ENCODE measurements at places on chromosomes 5 and 9.

- no peak for DNase-seq
Measured at GRCh38 chr5:64077589-64077988, 88.1 kb upstream of the RNF180 start.

DNA sequence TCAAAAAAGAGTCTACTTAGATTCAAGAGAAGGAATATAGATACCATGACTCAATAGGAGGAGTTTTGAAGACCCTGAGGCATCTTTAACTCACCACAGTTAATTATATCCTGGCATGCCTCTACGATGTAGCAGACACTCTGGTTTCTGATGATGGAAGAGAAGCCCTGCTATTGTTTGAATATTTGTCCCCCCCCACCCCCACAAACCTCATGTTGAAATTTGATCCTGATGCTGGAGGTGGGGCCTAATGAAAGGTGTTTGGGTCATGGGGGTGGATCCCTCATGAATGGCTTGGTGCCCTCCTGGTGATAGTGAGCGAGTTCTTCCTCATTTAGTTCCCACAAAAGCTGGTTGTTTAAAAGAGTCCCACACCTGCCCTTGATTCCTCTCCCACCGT lies 147.9 kb upstream of the TBCA start:
- DNase-seq = no peak

DNA sequence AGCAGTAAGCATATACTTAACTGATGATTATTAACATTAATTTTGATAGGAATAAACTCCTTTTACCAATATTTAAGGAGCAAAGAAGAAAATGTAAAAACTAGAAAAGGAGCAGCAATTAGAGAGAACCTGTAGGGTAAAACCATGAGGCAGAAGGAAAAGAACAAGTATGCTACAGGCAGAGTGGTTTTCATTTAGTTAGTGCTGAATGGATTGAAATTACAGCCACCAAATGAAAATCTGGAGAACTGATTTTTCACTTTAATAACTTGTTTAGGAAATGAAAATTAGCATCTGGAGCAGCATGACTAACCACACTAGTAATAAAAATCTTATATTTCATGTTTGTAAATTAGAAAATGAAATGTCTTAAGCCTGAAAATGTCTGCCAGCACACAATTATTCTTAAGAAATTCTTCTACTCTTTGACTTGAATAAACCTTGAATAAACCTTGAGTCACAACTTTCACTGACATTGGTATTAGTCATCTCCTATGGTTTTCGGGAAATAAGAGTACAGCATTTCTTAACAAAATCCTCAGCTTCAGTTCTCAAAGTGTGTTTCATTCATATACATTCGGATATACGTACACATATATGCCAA lies 1504.9 kb upstream of the C9orf72 start:
- DNase-seq = no peak

GRCh38 chr9:23412046-23412445 lies 414.0 kb downstream of the ELAVL2 start:
- no peak for DNase-seq

DNA sequence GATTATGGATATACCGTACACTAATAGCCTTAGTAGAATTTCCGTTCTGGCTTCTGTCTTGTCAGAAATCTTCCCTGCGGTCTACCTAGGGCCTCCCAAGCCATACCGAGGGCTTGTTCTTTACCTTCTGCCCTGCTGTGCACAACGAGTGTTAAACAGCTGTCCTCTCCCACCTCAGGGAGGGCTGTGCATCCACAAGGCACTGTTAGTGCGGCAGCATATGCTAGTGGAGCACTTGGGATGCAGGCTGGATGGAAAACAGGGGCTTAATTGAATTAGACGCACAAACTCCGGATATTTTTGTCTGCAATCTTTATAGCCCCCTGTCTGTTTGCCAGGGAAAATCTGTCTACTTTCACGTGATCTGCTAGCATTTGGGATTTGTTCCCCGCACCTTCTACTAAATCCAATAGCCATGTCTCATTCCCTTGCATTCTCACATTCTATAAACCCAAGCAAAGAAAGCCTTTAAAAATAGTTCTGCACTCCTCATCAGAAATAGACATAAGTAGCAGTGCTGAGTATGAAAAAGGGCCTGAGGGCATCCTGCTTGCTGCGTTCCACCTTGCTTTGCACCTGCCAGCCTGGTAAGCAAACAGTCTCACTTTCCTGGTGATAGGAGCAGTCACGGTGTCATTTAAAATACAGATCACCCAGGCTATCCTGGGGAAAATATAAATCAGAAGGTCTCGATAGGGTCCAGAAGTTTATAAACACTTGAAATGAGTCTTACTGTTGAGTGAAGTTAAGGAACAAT lies 382.6 kb downstream of the RASEF start:
- no peak for DNase-seq

- no peak for DNase-seq
Measured at GRCh38 chr5:89282554-89283510, 399.8 kb upstream of the MEF2C start.

DNA sequence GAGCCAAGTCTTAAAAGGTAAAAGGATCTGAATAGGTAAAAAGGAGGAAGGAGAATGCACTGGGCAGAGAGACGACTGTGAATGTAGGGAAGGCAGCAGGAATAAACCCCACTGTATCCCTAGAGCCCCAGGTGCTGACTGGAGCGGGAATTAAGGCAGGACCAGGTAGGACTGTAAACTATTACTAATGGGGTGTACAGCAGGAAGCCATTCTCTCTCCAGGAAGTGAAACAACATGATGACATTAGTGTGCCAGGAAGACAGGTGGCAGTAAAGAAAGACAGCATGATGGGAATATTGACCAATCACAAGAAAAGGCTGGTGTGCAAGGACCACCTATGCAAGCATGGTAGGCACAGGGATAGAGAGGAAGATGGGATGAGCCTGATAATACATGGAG lies 433.0 kb downstream of the DNAH5 start:
- no peak for DNase-seq
